ENCODE measurements at places on chromosomes 16 and 17. TPM values are rescaled to one million over a fixed set of nuclear protein-coding genes. Genes with fewer than 3 reads are reported as not detected.

- no peak for DNase-seq
These were observed 3.0 kb downstream of the NUBP2 start for GRCh38 chr16:1785846-1786170.

GRCh38 chr17:39755554-39756379, 18.0 kb downstream of the GRB7 start:
- no peak for DNase-seq

Gene NTN3
- not detected for total RNA-seq

Gene C16orf96
- total RNA-seq: not detected

GRCh38 chr17:71521724-71522123, 599.1 kb upstream of the SOX9 start:
- DNase-seq: no peak

DNA sequence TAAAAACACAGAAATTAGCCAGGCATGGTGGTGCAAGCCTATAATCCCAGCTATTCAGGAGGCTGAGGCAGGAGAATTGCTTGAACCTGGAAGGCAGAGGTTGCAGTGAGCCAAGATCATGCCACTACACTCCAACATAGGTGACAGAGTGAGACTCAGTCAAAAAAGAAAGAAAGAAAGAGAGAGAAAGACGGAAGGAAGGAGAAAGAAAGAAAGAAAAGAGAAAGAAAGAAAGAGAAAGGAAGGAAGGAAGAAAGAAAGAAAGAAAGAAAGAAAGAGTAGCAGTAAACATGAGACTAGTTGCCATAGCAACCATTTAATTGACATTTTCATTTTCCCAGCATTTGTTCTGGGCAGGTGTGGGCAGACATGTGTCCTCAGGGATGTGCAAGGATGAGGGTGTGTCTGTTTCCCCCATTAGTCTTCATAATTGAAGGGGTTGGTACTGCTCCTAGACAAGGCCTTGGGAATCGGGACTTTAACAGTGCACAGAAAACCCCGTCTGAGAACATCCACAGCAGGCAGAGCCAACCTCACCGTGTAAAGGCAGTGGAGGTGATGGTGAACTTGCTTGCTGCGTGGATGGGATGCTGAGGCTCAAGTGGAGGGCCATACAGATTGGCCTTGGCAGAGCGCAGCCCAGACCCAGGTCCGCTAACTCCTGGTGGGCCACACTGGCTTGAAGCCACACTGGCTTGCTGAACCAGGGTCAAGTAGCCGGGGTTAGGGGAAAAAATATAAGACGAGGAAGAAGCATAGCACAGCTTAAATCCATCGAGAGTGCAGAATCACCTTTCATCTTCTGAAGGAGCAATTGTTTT, 35.2 kb upstream of the KIFC3 start:
- no peak for DNase-seq

DNA sequence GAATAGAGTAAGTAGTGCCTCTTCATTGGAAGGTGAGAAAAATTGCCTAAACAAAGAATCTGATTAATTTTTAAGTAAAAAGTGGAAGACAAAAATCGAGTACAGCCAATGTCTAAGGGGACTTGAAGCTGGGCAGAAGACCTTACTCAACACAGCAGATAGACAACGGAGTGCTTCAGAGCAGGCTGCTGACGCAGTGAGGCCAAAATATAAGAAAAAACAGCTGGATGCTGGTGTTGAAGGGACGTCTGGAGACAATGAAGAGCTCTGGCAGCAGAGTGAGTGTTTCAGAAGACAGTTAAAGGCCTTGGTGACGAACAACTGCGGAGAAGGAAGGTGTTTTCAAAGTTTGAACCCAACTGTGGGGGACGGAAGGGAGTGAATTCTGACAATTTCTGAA, 169.8 kb downstream of the MRTFB start:
- DNase-seq: no peak

DNA sequence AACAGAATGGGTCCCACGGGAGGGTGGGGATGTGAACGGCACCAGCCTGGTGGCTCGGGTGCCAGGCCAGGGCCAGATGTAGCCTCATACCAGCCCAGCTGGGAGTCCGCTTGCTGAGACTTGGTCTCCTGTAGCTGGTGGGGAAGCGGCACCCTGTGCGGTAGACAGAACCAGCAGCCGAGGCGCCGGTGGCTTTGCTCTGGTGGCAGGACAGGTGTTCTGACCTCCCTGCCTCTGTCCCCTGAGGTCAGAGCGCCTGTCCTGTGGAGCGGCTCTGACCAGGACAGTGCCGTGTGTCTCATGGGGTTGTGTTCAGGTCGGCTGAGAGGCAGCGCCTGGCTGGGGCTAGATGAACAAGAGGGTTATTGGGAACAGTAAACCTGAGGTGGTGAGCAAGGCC, 20.1 kb downstream of the RAB40C start:
- DNase-seq: no peak

DNA sequence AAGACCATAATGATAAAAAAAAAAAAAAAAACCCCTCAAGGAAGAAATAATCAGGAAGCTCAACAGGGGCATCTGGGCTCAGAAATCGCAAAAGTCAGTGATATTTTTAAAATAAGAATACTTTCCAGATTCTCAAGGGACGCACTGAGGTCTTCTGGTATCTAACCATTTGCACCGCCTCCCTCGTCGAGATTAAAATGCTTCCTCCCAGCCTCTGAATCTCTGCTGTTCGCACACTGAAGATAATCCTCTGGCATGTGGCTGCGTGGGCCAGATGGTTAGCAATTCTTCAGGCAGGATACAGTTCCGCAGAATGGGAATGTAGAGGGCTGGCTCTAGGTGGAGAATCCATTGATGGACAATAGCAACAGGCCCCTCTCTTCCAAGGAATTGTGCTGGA, 211.7 kb upstream of the CDH5 start:
- no peak for DNase-seq

Gene CALB2
- total RNA-seq: 11.3 TPM

DNA sequence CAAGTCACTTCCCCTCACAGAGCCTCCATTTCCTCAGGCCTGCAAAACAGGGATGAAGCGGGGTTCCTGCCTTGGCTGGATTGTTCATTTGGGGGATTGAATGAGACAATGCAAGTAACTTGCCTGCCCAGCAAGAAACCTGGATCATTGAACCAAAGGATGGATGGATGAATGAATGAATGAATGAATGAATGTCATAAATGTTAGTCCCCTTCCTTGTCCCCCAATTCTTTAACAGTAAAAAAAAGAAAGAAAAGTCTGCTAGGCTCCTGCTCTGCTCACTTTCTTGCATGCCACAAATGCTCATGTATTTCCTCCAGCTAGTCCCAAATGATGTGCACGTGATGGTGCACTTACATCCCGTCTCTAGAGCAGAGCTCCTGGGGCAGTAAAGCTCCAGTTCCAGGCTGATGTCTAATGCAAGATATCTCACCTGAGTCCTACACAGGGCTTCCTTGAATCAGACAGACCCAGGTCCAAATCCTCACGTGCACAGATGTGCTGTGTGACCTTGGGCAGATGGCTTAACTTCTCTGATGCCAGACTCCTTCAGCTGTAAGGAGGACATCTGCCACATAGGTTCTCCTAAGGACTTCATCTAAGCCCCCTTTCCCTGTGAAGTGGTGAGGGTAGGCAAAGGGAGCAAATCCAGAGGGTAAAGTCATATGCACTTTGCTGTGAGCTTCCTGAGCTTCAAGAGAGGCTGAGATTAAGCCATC, 45.5 kb downstream of the C16orf82 start:
- no peak for DNase-seq

Gene KRT31
- not detected for total RNA-seq

GRCh38 chr17:16986391-16986790, 14.5 kb upstream of the TNFRSF13B start:
- peak; percentile 19 for DNase-seq

Gene RND2
- not detected for total RNA-seq

Gene HS3ST3A1
- total RNA-seq: 22.1 TPM
